ENCODE measurements at places on chromosomes 3 and 15.

GRCh38 chr3:113205481-113205880 is 5.9 kb upstream of the BOC start:
- DNase-seq, result no peak

DNA sequence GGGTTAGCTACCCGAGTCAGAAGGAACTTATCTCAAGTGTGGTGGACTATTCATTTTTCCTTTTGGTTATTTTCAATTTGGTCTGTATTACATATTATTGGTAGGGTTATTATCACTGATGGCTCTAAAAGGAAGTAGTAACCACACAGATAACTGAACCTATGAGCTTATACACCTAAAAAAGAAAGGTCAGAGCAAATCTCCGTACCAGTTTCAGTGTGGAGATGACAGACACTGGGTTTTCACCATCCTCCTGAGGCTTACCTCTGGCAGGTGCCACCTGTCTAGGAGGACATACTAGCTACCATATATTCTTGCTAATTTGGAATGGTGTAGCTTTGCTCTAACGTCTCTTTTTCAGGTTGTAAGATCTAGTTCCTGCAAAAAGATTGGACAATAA is 10.2 kb downstream of the GAP43 start:
- no peak for DNase-seq

GRCh38 chr3:46089237-46090011 is 62.1 kb upstream of the XCR1 start:
- no peak for DNase-seq

DNA sequence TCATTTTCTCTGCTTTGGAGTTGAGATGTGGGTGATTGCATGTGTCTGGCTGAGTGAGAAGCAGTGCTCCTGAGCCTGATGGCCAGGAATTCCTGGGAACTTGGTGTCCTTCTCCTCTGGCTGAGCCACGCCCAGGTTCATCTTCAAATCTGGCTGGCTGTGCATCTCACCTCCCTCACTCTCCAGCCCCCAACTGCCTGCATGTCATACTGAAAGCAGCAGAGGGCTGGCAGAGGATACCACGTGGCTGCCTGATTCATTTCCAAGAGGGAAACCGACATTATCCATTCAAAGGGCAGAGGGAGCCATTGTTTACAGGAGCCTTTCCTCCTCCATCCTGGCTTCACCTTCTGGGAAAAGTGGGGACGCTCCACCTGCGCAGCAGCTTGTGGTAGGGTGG is 57.4 kb downstream of the ABHD5 start:
- no peak for DNase-seq

DNA sequence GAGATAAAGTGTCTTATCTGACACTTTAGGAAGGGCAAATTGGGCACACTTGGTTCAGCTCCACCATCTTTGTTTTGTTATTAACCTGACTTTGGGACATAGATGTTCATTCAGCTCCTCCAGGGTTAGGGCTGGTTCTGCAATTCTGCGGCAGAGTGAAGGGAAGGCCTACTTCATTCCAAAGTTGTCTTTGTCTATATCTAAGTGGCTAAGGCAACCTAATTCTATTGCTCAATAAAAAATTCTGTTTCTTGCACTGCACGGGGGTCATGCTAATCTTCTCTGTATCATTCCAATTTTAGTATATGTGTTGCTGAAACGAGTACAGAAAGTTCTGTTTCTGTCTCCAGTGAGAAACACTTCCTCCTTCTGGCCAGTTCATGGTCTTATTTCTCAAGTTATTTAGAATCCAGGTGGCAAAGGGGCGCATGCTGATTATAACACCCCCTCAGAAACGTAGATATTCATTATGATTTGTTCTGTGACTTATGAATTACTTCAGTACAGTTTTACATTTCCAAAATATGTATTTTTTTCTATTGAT is 53.5 kb downstream of the PFN2 start:
- no peak for DNase-seq

DNA sequence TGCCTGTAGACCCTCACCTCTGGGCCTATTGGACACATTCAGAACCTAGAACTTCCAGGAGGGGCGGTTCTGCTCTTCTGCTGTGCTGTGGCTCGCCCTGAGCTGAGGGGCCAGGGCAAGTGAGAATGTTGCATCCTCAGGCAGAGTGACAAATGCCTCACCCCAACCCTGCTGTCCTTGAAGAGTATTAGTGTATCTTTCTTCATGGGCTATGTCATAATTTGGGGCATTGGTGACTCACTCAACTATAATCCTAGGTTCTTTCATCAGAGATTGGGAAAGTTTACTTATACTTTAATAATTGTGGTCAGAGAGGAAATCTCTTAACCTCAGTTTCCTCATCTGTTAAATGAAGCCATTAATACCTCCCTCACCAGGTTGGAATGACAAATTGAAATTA is 143.8 kb downstream of the SV2B start:
- no peak for DNase-seq

DNA sequence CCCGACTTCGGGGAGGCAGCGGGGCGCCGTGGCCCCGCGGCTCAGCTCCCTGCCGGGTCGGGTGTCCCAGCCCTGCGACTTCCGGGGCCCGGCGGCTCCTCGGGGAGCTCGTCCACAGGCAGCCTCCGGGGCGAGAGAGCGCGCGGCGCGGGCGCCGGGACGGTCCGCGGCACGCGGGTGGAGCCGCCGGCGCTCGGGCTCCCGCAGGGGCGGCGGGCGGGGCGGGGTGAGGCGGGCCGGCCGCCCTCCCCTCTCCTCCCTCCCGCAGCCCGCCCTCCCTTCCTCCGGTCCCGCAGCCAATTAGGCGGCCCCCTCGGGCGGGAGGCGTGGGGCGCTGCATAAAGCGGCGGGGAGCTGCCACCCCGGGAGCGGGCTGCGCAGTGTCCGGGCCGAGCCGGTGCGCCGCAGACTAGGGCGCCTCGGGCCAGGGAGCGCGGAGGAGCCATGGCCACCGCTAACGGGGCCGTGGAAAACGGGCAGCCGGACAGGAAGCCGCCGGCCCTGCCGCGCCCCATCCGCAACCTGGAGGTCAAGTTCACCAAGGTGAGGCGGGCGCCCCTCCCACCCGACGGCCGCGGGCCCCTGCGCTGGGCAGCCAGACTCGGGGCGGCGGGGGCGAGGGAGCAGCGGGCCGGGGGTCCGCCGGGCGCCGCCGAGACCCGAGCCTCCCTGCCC is at the start of gene ALDH1A3:
ALDH1A3 (plus strand) TSS at position 368 of the 675 bp plus-strand sequence; CDS start at position 445, 77 bp downstream.
- no peak for DNase-seq

- no peak for DNase-seq
Observed at GRCh38 chr3:121724130-121724529, 25.4 kb downstream of the GOLGB1 start.

Measured in activated CD4-positive, alpha-beta T cell treated with anti-CD3 and anti-CD28 coated beads, Interleukin-2, amount 50 U/mL, for 24 hours (primary cell).